Prostate gland (tissue), 2 donors: ENCODE measurements at places on chromosomes 12 and 14.

DNA sequence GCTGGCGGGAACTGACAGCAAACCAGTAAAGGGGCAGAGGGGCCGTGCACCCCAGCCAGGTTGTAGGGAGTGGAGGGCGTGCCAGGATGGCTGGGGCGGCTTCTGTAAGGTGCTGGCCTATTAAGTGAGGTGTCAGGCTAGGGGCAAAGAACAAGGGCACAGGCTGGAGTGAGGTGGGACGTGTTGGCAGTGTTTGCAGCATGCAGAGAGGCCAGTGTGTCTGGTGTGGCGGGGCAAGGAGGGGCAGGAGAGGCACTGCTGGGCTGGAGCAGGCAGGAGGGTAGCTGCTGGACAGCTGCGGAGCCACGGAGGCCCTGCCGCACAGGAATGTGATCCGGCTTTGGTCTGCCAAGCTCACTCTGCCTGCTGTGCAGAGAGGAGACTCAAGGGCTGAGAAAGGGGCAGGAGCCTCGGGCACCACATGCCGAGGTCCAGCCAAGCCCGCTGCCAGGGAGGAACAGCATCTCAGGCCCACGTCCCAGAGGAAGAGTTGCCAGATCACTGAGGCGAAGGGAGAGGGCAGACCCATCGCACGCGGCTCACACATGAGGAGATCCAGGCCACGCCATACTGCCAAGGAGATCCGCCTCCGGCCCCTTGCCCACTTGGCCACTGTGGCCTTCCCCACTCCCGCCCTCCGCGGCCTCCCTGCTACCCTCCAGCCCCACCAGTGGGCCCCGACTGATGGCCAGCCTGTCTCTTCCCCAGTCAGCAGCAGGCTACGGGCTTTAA lies 46.8 kb downstream of the AMN start:
- DNase-seq = no peak

- no peak for DNase-seq
Measured at GRCh38 chr14:89621791-89622638, 205.0 kb upstream of the FOXN3 start.

- no peak for DNase-seq
Measured at GRCh38 chr12:130280231-130280630, 57.5 kb upstream of the PIWIL1 start.

GRCh38 chr12:42021469-42021868 lies 123.2 kb downstream of the GXYLT1 start:
- no peak for DNase-seq

- no peak for DNase-seq
Measured at GRCh38 chr12:26636710-26637328, 196.2 kb downstream of the ITPR2 start.

- DNase-seq = no peak
Measured at GRCh38 chr12:93447555-93448290, 6.0 kb upstream of the UBE2N start.

DNA sequence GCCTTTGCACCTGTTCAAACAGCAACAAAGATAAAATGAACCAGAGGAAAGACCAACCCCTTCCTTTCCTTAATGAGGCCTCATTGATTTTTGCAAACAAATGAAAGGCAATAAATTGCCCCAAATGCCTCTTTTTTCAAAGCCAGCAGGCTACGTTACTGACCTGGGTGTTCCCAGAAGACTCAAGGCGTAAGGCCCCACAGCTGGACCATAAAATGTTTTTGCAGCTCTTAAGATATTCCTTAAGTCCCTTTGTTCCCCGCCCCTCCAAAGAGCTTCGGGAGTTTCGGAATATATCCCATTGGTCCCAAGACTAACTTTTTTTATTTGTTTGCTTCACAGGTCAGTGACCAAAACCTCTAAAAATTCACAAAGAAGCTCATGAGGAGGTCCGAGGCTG lies 462.9 kb upstream of the PRICKLE1 start:
- DNase-seq = no peak

DNA sequence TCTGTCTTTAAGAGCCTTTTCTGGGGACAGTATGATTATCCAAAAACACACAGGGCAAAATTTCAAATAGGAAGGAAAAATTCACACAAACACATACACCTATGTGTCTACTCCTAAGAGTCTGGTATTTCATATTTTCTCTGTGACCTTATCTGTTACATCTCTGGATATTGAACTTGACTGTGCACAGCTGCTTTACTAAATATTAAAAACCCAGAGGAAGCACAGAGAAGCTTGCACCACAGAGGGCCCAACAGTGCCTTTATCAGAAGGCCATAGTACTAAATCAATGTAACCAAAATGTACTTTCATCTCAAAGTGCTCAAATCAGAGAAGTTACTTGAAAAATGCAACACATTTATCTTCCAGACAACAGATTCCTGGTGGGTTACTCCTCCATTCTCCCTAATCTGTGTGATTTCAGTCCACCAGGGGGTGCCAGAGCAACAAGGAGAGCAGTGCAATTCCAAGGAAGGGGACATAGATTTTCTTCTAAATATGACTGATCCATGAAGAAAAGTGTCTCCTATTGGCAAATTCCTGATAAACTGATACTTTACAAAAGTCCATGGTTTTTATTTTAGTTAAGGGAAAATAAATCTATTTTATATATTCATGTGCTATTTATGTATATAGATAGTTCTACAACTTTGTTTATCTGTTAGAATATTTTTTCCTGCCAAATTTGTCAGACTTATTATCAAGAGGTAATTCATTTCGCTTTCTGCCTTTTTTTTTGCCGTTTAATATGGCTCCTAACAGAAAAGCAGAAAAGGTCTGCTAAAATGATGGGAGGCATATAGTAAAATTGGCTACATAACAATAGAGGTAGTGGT lies 617.6 kb downstream of the LRFN5 start:
- peak; percentile 46 for DNase-seq
